ENCODE measurements at places on chromosomes 2 and 18.

- no peak for DNase-seq
Observed at GRCh38 chr2:150520887-150521664, 33.6 kb upstream of the RND3 start.

DNA sequence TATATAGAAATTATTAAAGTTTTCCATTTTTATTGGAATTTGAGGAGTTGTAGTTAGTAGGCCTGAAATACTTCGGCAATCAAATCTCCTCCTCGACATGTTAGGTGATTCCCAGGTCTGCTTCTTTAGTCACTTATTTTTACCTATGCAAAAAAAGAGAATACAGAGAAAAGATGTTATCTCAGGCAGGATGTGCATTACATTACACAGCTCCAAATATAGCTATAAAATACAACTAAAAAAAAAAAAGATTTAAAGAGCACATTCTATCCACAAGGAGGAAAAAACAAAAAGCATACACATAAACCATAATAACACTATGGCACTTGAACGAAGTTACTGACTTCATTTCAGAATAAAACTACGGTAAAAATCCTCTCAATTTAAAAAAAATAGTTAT lies 8.1 kb downstream of the STK17B start:
- no peak for DNase-seq

GRCh38 chr2:37652199-37652640 lies 19.2 kb downstream of the CDC42EP3 start:
- DNase-seq, result no peak

DNA sequence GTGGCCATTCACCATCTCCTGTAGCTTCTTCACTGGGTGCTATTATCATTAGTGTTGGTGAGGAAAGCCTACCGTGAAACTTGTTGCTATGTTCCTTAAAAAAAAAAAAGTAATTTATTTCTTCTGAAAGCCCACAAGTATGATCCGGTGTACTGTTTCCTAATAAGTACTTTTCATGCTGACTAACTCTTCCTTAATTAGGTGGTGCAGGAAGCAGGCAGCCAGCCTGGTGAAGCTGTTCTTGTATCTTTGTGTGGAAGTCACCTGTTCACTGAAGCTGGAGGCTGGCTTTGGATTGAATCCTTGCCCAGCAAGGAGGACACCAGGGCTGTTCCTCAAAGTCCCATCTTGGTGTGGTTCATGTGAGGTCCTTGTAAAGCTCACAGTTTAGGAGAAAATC lies 321.7 kb upstream of the THSD7B start:
- DNase-seq, result no peak

DNA sequence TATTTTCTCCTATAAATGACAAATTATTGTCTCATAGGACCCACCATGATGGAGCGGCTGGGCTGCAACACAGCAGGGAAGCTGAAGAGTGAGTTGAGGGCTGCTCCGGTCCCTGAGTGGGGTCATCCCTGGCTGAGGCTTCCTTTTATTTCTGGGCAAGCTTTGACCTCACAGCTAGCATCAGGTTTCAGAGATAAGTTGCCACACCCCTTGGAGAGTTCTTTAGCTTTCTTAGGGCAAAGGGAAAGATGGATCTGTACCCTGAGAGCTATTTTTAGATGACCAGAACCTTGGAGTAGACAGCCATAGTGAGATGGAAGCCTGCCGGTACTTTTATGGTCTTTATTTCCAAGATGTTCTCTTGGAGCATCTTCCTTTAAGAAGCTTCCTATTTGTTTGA lies 11.5 kb downstream of the MYL1 start:
- DNase-seq, result no peak

DNA sequence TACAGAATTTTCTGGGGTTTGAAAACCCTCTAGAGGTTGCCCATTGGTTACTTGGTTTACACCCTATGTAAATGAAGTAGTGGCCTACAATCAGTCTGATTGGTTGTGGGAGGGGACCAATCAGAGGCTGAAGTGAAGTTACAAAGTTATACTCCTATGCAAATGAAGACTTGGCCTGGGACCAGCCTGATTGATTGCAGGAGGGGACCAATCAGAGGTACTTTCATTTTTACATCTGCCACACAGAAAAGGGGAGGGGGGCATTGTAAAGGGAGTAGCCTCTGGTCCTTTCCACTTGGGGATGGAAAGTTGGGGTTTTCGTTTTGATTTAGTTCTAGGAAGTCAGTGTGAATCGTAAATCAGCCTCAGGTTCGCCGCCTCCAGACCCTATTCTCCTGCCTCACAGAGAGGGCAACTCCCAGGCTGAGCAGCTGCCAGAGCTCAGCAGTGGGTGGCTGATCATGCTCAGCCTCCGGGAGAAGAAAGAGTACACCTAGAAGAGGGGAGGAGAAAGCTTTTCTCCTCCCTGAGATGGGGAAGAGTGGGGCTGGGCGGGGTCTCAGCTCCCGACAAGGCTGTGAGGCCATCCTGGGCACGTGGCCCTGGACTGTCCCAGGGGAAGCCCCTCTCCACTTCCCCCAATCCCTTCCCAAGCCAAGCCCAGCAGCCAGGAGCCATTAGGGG lies 372.5 kb downstream of the GALR1 start:
- DNase-seq, result no peak

- no peak for DNase-seq
Observed at GRCh38 chr2:53896864-53897263, 37.1 kb upstream of the GPR75 start.

GRCh38 chr2:46657042-46657504 lies 177.7 kb downstream of the TMEM247 start:
- DNase-seq, result peak; percentile 67

- DNase-seq, result no peak
Observed at GRCh38 chr18:23793985-23794867, 105.0 kb downstream of the LAMA3 start.

GRCh38 chr18:13549880-13550232 lies 176.5 kb downstream of the FAM210A start:
- DNase-seq, result no peak

DNA sequence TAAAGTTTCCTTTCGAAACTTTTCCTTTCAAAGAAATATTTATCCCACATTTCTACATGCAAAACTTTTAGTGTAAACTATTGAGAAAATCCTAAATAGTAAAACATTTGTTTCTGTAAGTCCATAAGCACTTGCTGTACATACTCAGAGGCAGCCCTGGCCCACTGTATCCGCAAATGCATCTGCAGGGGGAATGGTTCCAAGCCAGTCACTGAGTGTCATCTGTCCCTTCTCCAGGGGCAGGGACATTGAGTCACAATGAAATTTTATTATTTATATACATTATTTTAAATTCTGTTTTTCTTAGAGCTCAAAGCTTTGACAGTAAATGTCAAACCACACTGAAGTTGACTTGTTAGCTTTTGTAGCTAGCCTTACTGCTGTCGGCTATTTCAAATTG lies 367.2 kb downstream of the MTX2 start:
- no peak for DNase-seq

- no peak for DNase-seq
Observed at GRCh38 chr2:232338759-232339106, 39.8 kb upstream of the ALPP start.

All from tibial artery (tissue), 4 donors.